ENCODE measurements at places on chromosomes 7 and 10.

DNA sequence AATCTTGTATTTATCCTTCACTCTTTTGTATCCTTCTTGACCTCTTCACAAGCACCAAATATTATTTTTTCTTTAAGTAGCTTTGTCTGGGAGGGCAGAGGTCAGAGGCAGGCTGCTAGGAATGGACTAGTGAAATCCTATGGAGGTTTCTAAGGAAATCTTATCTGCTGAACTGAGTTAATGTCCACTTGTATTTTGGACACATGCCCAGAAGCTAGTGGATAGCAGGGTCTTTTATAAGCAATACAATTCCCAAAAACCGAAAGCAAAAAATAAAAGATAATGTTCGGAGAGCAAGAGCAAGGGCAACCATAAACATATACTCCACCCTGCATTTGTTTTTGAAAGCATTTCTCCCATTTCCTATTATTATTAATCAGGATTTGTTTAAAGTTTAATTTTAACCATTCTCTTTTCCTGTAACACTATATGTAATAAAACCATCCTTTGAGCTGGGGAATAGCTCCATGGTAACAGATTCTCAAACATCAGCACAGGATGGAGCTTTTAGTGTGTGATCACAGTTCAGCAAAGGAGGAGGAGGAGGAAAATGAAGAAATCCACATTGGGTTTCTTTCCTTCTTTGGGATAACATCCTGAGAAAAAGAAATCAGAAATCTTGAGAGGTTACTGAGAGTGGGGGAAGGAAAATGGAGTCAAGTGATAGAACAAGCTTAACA is 328.2 kb upstream of the LRRN3 start:
- no peak for DNase-seq

- DNase-seq: no peak
Observed at GRCh38 chr7:44451123-44451522, 39.3 kb downstream of the NUDCD3 start.

DNA sequence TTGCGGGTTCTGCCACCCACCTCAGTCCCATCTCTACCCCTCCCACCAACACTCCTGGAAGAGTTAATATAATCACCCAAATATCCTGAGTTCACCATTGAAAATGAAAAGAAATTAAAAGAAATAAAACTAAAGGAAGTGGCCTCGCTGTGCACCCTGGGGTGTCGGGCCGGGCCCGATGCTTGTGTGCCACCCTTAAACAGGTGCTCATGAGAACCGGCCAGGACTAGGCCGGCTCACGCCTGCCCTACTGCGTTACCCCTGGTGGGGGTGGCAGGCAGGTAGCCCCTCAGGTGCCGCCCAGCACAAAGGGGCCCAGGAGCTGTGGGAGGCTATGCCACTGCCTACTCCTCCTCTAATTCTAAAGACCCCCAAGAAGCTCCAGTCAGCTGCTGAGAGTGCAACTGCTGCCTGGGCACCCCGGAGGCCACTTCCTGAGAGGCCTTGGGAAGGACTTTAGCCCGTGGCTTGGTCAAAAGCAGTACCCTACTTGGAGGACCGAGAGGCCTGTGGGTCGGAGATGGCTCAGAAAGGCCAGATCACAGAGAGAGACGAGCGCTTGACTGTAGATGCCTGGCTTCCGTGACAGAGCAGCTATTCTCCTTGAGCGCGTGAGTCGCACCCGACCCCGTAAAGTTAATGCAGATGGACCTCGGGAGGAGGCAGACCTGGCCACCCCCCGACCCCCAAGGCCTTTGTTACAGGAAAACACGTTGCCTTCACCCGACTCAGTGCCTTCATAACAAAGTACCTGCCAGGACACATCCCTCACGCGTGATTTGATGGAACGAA is 51.0 kb upstream of the PPP2R2D start:
- no peak for DNase-seq

DNA sequence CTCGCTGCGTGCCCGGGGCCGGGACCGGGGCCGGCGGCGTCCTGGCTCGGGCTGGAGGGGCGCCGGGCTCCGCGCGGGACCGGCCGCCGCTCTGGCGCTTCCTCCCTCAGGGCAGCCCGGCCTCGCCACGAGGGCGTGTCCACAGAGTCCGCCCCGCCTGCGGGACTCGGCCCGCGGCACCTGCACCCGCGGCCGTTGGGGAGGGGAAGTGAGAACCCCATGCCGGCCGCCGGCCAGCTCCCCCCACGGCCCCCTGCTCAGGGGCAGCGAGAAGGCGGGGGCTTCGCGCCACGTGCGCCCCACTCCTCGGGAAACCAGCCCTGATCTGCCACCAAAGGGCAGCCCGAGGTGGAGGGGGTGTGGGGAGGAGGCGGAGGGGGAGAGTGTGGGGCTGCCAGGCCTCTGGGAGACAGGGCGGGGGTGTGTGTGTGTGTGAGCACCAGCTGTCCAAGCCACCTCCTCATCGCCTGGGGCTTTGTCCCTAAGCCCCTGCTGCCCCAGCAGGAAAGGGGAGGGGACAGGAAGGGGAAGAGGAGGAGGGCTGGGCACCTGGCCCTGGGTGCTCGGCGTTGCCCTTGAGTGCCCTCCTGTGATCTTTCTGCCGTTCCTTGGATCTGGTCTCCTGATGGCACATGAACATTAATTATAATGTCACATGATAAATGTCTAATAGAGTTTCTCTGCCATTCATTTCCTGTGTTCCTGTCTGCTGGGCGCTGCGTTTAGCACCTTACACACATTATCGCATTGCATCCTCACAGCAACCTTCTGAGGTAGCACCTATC is at the start of gene PIK3AP1:
PIK3AP1 (minus strand) TSS at position 93 of the 785 bp plus-strand sequence. CDS start 120 bp downstream, outside the sequence.
- DNase-seq: peak; percentile 92

DNA sequence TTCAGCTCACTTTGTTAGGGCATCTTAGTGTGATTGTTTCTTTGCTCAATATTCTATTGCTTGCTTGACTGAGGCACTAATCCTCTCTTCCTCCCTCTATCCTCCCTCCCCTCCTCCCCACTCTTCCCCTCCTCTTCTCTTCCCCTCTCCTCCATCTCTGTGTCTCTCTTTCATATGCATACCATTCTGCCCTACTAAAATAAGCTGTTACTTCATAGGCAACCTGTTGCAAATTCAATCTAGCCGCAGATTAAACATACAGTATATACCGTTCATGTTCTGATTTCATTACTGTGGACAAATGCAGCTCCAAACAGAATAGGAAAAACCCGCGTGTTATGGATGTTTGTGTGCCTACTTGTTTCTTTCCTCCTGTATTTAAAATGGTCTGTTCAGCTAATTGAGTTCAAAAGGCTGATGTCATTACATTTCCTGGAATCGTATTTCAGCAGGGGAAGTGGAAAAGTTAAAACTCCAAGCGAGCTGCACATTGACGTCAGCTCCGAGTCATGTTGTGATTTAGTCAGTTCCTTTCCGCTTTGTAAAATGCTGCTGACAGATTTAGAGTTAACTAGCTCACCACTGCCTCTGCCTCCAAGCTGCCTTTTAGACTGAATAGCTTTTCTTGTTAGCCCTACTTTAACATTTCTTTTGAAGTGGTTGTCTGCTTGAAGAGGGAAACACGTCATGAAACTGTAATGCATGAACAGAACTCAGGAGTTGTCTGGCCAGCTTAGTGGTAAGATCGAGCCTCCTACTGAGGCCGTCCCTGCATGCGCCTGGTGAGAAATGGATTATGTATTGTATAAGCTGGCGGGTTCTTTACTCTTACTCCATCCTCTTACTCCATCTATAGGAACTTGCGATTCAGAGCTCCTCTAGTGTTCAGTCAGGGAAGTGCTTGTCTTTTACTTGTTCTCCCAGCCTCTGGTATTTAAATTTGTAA is 69.0 kb downstream of the CREM start:
- DNase-seq: peak; percentile 59

GRCh38 chr10:133351408-133352318 is 4.5 kb downstream of the PRAP1 start:
- DNase-seq: no peak

GRCh38 chr7:17005271-17005670 is 123.5 kb upstream of the AGR3 start:
- DNase-seq: no peak

DNA sequence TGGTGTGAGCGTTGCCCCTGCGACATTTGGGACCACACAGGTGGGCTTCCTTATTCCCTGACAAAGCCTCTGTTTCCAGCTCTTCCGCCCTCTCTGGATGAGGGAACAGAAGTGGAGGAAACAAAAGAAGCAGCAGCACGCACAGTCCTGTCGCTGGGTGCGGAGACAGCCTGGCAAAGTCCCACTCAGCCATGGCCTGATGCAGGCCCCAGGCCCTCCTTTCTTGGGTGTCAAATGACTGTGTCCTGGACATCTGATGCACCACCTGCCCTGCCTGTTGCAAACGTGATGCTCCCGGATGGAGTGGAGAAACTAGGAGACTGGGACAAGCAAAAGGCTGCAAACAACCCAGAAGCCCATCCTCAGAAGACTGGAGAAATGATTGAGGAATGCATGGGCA is 20.7 kb downstream of the ZMIZ2 start:
- no peak for DNase-seq

DNA sequence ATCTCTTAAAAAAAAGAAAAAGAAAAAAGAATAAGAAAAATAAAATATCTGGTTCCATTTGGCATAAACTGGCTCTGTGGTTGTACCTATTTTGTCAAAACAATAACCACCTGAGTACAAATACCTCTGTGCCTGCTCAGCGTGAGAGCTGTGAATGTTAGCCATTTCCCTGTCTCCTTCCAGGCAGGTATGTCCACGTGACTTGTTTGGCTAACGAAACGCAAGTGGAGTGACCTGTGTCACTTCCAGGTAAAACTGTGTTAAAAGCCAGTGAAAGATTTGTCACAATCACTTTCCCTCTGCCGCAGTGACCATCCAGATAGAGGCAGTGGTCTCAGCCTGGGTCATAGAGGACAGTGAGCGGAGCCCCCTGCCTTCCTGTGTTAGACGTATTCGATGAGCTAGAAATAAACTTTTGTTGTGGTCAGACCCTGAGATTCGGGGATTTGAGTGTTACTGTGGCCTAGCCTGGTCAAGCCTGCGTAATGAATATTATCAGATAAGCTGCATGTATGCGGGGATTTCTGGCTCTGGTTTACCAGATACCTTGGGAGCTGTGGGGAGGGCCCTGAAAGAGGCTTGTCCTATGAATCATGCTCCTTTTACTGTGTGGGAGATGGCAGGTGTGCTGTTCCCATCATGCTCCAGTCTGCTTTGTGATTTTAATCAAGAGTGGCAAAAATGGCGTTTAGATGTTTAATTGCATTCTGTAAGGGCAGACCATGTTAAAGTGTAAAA is 3.8 kb downstream of the PTER start:
- no peak for DNase-seq

GRCh38 chr10:128867210-128867609 is 599.8 kb upstream of the MGMT start:
- DNase-seq: no peak

DNA sequence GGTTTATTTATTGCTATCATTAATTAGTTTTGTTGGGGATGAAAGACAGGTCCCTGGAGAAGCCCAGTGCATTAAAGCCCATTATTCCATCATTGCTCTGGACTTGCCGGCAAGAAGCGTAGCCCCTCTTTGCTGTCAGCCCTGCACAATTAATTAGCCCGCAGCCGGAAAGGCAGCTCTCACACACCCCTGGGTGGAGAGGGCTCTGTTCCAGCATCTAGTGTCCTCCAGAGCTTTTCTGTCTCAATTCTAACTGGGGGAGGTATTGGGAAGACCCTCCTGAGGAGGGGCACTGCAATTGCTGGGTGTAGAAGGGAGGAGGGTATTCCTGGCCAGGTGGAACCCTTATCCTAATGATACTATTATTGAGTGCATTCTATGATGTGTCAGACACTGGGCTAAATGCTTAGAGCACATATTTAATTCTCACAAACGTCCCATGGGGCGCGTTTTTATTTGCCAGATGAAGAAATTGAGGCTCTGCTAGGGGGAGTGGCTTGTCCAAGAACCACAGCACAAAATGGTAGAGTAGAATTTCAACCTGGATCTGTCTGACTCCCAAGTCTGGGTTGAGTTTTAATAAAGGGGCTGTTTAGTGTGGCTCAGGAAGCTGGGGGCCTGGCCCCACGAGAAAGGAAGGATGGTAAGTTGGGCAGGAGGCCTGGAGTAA is 148.1 kb upstream of the PCBD1 start:
- no peak for DNase-seq

DNA sequence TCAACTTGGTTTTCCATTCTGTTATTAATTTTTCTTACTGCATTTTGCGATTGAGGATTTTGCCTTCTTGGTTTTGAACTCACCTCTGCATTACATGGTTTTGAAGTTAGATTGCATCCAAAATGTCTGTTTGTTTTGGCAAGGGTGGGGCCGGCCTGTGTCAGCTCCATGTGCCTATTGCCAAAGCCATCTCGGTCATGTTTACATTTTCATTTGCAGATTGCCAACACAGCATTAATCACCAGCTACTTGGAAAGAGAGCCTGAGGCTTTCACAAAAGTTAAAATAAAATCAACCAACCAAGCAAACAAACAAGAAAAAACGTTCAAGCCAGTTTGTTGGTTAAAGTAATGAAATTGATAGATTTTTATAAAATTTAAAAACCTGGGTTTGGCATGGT is 695.8 kb downstream of the TYW1 start:
- DNase-seq: no peak

DNA sequence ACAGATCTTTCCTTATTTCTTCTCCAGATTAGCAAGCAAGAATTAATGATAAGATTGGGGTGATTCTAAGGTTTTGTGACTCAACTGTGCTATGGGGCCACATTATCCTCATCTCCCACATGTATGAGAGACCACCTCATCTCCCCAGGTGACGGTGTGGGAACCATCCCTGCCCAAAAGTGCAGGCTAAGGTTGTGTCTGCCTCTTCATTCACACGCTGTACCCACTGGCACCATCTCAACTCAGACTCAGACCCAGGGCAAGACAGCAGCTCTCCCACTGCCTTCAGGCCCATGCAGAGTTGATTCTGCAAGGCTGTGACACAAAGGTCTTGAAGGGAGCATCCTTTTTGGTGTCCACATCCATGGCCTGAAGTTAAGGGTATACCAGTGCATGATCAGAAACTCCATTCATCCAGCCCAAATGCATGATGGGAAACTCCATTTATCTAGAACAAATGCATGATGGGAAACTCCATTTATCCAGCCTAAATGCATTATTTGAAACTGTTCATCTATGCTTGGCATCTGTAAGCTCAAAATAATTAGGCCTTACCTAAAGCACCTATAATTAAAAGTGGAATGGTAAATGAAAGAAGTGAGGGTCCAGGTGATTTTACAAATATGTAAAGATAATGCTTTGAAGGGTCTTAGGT is 99.4 kb downstream of the TCERG1L start:
- no peak for DNase-seq

DNA sequence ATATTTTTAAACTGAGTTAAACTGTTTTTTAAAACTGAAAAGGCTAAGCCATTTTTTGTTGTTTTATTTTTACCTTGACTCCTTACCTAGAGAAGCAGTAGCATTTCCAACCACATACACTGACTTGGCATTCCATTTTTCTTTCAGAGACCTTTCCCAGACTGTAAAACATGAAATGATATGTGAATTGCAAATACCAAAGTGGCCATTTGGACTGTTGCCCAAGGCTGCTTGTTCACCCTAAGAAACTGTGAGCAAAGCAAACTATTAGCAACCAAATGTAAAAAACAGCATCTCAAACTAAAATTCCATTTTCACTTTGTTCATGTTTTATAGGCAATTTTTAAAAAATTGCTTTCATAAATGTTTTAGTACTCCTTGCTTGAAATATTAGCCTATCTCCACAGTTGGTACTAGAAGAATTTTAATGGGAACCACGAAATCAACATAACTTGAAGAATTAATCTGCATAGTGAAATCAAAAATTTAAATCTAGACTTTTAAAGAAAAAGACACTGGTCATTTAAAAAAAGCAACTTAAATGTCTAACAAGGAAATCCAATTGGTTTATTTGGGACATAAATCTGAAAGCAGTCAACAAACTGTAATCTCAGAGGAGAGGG is 10.8 kb downstream of the UROS start:
- DNase-seq: no peak
